ENCODE measurements at places on chromosomes 4 and X.

DNA sequence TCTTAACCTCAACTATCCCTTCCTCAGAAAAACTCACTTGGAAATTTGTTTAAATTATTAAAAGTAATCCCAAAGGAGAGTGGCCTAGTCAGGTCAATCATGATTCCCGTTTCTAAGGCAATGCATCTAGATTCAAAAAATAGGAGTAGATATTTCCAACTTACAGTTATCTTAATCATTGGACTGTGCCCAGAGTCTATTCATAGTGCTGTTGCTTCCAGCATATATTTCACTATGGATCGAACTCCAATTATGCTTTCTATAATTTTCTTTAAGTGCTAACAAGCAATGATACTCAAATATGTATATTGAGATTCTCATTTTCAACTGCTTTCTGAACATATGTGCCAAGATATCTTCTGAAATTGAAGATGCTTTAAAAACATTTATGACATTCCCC, 229.2 kb upstream of the NWD2 start:
- DNase-seq = no peak

GRCh38 chrX:11566789-11567188, 98.9 kb downstream of the ARHGAP6 start:
- DNase-seq = no peak

DNA sequence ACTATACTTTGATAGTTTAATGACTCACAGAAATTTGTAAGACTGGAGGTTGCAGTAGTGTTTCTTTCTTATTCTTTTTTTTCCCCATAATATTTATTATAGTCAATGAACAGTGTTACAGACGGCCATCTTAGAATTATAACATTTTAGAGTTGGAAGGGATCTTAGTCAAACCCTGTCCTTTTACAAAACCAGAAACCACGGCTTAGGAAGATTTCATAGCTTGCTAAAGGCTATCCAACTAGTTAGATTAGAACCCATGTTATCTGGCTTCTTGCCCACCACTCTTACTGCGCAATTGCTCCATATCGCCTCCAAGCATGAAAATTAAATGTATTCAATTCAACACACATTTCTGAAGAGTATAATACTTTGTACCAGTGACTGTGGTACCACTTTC, 1.1 kb downstream of the XIAP start:
- no peak for DNase-seq

DNA sequence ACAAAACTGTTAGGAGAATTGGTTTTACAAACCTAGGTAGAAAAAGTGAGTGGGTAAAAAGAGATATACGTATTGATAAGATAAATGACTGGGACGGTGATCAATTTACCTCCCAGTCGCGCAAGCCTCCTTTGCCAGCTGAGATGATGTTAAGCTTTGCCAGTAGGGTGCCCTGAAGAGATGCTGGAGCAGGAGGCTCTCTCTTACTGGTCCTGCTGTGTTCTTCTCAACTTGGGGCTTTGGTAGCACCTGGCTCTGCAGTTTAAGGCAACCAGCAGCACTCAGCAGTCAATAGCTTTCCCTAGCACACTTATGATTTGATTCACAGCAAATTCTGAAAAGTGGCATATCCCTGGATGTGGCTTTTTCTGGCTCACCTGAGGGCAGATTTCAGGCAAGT, 1461.7 kb downstream of the ADGRL3 start:
- DNase-seq = no peak

GRCh38 chr4:184169225-184169867, 48.3 kb downstream of the ENPP6 start:
- no peak for DNase-seq

Measured in hepatic stellate cell (primary cell).